Right atrium auricular region (tissue), 2 donors: ENCODE measurements at places on chromosomes 5 and 9.

DNA sequence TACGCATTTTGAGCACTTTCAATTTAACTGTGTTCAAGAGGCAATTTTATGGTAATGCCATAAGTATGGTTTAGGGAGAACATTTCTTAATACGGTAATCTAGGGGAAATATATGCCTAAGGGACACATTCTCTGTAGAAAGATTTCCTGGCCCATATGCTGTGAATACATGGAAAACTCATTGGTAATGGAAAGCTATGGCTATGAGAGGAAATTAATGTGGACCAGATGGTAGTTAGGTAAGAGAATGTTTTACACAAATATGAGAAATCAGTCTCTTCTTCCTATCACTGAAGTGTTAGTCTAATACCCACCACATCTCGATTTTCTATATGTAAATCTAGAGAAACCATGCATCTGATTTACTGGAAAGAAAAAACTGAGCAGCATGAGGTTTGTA is 105.0 kb downstream of the SEMA6A start:
- DNase-seq, result no peak
- no peaks in the 10 kb centered on the region for H3K36me3 ChIP-seq
- no peaks in the 10 kb centered on the region for H3K27me3 ChIP-seq
- H3K4me1 ChIP-seq, result no peaks in the 10 kb centered on the region

DNA sequence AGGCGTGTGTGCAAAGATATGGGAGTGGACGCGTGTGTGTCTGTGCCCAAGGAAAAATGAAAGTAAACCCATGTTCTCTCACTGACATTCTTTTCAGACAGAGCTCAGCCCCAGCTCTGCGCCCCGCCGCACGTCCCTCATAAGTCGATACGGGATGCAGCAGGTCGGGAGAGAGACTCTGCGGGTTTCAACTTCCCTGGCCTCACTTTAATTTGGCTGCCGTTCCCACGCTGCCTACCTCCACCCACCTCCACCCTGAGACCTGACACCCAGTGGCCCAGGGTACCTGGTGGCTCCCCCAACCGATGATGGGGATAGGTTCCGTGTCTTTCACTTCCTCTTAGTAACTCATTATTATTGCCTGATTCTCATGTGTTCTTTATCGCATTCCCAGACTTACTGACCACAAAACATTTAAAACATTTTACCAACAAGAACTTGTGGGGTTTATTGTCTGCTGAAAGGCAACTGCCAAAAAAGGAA is 19.4 kb downstream of the LHX2 start:
- no peaks in the 10 kb centered on the region for H3K36me3 ChIP-seq
- H3K27me3 ChIP-seq, result no peaks in the 10 kb centered on the region

DNA sequence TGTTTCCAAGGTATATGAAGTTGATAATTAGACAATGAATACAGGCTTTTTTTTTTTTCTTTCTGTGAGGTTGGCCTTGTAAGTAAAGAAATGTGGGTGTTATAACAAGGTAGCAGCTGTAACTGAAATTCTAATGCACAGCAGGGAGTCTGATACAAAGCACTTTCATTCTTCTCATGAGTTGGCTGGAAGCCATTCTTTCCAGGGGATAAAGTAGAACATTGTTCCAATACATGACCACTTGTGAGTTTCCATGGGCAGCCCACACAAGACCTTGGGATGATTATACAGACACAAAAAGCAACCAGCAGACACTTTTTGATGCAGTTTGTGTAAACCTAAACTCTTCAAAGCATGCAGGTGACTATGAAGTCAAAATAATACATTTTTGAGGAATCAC is 1785.9 kb upstream of the WWC1 start:
- no peak overlapping the region for H3K27ac ChIP-seq
- no peaks in the 10 kb centered on the region for H3K27me3 ChIP-seq
- no peaks in the 10 kb centered on the region for H3K36me3 ChIP-seq

GRCh38 chr9:100990605-100991381 is 37.7 kb upstream of the PLPPR1 start:
- no peak for DNase-seq
- H3K36me3 ChIP-seq, result no peaks in the 10 kb centered on the region
- H3K27ac ChIP-seq, result no peak overlapping the region
- no peaks in the 10 kb centered on the region for H3K27me3 ChIP-seq
- H3K4me1 ChIP-seq, result no peaks in the 10 kb centered on the region

DNA sequence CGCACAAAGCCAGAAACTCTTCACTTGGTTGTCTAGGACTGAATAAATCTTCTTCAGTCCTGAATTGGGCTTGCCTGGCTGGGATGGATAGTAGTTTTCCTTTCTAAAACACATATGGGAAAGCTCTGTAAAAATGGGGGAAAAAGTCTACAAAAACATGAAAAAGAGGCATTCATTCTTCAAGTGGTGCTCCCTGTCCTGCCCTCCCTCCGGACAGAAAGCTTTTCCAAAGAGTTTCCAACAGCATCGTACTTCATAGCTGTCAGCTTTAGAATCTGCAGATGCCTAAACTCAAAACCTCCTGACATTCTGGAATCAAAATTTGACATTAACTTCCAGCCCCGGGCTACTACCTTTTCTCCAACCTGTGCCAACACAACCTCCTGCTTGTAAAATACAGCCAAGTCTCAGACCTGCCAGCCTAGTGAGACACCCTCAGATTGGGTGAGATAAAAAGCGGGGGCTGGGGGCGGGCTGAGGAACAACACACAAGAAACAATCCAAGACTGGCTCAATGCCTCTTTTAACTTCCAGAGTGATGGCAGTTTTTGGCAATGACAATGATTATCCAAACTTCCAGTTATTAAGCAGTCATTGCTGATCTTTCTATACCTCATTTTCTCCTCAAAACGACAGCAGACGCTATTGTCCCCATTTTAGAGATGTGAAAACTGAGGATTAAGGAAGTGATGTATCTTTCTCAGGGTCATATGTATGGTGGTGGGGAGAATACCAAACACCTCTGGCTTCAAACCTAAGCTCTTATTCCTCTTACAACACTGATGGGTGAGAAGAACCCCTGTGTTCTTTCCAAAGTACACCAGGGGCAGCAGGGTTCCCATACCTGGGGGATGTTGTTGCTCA is 1.3 kb downstream of the TNC start:
- peak overlapping the region; percentile 36 for H3K4me3 ChIP-seq
- H3K27me3 ChIP-seq, result peaks cover 3% of the 10 kb centered on the region
- peaks cover 15% of the 10 kb centered on the region for H3K4me1 ChIP-seq
- no peak overlapping the region for H3K27ac ChIP-seq

DNA sequence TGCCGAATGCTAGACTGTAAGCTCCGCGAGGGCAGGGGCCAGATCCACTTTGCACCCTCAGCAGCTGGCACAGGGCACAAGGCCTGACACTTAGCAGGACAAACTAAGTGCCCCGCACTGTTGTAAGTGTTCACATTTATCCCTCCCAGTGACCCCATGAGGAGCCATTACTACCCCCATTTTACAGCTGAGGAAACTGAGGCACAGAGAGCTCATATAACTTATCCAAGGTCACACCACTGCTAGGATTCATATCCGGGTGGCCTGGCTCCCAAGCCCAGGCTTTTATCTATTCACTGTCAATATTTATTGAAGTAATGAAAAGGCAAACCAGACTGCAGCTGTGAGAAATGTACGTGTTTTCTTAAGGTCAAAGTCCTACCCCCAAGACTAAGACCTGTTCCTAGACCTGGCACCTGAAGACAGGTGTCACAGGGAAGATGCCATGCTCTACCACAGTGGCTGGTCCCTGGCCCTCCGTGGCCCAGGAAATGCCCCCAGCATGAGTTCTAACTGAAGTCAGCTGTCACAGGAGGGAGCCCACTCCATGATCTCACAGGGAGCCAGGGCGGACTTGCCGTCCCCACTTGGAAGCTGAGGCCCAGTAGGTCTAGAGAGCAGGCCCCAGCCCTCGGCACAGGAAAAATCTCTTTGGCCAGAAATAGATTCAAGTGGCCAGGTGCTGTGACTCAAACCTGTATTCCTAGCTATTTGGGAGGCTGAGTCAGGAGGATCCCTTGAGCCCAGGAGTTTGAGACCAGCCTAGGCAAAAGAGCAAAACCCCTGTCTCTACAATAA is 74.7 kb upstream of the IL17B start:
- H3K27ac ChIP-seq, result peak overlapping the region; percentile 89
- H3K4me3 ChIP-seq, result no peak overlapping the region
- H3K27me3 ChIP-seq, result no peaks in the 10 kb centered on the region
- no peaks in the 10 kb centered on the region for H3K36me3 ChIP-seq
- DNase-seq, result no peak

- H3K4me3 ChIP-seq, result no peak overlapping the region
- no peaks in the 10 kb centered on the region for H3K27me3 ChIP-seq
- no peaks in the 10 kb centered on the region for H3K4me1 ChIP-seq
- no peak overlapping the region for H3K27ac ChIP-seq
- H3K36me3 ChIP-seq, result no peaks in the 10 kb centered on the region
Measured at GRCh38 chr5:22928821-22929482, 75.8 kb upstream of the CDH12 start.

GRCh38 chr5:145347026-145347616 is 488.0 kb downstream of the PRELID2 start:
- no peak for DNase-seq
- H3K27me3 ChIP-seq, result no peaks in the 10 kb centered on the region
- H3K4me1 ChIP-seq, result no peaks in the 10 kb centered on the region
- H3K36me3 ChIP-seq, result no peaks in the 10 kb centered on the region
- no peak overlapping the region for H3K27ac ChIP-seq

DNA sequence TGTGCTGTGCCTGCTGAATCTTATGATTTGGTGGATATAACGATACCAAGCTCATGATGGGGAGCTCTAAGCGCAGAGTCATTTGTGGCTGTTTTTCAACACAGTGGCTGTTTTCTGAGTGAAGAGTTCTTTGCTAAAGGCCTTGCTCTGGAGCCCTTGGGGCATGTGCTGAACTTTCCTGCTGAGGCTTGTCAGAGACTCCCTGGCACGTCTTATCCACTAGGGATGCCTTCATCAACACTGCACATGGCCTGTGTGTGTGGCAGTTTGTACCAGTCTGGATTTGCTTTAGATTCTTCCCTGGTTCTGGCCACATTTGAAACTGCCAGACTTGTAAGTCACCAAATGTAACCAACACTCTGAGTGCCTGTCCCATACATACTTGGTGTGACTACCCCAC is 188.2 kb downstream of the DMRT2 start:
- no peak for DNase-seq
- no peak overlapping the region for H3K27ac ChIP-seq
- no peaks in the 10 kb centered on the region for H3K4me1 ChIP-seq
- H3K4me3 ChIP-seq, result no peak overlapping the region
- no peaks in the 10 kb centered on the region for H3K27me3 ChIP-seq

DNA sequence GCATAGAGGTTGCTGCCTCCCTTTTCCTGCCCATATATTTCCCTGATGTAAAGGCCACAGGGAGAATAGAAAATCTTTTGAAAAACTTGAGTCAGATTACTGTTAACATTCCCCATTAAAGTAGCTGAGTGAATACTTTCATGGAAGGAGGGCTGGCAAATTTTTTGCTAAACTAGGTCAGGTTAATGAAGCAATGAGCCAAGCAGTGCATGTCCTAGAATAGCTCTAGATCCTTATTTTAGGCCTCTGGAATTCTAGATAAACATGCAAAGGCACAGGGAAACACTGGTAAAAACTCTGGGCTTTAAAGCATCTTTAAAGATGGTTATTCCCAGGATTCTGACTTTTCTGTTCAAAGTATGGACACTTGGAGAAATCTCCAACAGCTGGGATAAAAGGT is 27.9 kb downstream of the TTC1 start:
- no peaks in the 10 kb centered on the region for H3K27me3 ChIP-seq
- no peak overlapping the region for H3K4me3 ChIP-seq
- H3K4me1 ChIP-seq, result no peaks in the 10 kb centered on the region
- no peak for DNase-seq

GRCh38 chr9:87641067-87641466 is 84.9 kb upstream of the CTSL start:
- no peak overlapping the region for H3K27ac ChIP-seq
- H3K4me3 ChIP-seq, result no peak overlapping the region
- no peaks in the 10 kb centered on the region for H3K27me3 ChIP-seq
- H3K36me3 ChIP-seq, result no peaks in the 10 kb centered on the region

GRCh38 chr5:135880801-135881200 is 14.8 kb downstream of the IL9 start:
- no peaks in the 10 kb centered on the region for H3K36me3 ChIP-seq
- H3K4me1 ChIP-seq, result no peaks in the 10 kb centered on the region

GRCh38 chr9:16207161-16207560 is 654.3 kb downstream of the CCDC171 start:
- no peak overlapping the region for H3K27ac ChIP-seq
- no peaks in the 10 kb centered on the region for H3K4me1 ChIP-seq
- H3K4me3 ChIP-seq, result no peak overlapping the region
- DNase-seq, result peak; percentile 68

GRCh38 chr9:20726144-20726543 is 42.1 kb downstream of the FOCAD start:
- H3K36me3 ChIP-seq, result no peaks in the 10 kb centered on the region
- peaks cover 22% of the 10 kb centered on the region for H3K4me1 ChIP-seq
- H3K4me3 ChIP-seq, result no peak overlapping the region
- no peak overlapping the region for H3K27ac ChIP-seq
- DNase-seq, result no peak
- H3K27me3 ChIP-seq, result no peaks in the 10 kb centered on the region

DNA sequence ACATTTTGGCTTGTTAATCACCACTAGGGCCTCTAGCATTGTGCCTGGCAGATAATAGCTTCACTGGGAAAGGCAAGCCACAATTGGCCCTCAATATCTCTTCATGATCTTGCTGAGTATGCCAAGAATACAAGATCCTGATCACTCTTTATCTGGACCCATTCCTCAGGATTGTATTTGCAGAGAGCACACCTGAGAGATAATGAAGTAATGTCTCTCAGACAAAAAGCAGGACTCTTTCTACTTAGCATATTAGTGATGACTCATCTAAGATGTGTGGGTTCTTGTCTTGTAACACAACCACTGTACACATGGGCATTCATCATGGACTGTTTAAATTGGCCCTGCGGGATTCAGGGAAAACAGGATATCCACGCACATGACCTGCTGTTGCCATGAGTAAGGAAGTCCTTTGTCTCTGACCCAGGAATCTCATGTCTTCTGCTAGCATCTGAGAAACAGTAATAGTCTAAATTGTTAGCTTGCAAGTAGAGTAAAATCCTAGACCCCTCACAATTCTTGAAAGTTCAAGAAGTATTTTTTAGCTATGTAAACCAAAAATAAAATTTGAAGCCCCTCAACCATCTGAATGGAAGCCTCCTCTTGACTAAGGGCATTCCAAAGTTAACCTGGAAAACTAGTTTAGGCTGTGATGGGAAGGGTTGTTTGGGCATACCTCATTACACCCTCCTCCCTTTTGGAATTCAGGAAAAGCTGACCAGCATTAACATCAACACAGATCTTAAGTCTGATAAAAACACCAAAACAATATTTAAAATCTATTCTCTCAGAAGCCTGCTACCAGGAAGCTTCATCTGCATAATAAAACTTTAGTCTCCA is 28.0 kb upstream of the NFIL3 start:
- H3K4me1 ChIP-seq, result no peaks in the 10 kb centered on the region
- H3K4me3 ChIP-seq, result no peak overlapping the region
- no peaks in the 10 kb centered on the region for H3K27me3 ChIP-seq
- no peak overlapping the region for H3K27ac ChIP-seq
- H3K36me3 ChIP-seq, result no peaks in the 10 kb centered on the region
- no peak for DNase-seq

DNA sequence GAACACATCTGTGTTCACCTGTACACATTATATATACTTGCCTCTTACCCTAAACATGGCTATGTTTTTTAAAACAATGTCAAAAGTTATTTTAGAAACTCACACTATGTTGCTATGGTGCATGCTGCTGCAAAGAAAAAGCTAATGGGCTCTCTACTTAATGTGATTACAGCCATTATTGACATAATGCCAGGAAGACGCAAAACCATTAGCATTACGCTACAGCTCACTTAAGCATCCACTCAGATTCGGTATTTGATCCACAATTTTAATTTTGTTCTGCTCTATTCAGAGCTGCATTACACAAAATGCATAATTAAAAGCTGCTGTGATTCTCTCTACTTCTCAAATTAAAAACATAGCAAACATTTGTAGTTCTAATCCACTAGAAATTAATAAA is 395.2 kb downstream of the BNC2 start:
- H3K27me3 ChIP-seq, result no peaks in the 10 kb centered on the region
- no peak overlapping the region for H3K4me3 ChIP-seq
- H3K36me3 ChIP-seq, result no peaks in the 10 kb centered on the region
- no peak for DNase-seq
